ENCODE measurements at places on chromosomes 4 and X.

- no peak for DNase-seq
These were observed 13.4 kb upstream of the IBSP start for GRCh38 chr4:87785731-87786509.

DNA sequence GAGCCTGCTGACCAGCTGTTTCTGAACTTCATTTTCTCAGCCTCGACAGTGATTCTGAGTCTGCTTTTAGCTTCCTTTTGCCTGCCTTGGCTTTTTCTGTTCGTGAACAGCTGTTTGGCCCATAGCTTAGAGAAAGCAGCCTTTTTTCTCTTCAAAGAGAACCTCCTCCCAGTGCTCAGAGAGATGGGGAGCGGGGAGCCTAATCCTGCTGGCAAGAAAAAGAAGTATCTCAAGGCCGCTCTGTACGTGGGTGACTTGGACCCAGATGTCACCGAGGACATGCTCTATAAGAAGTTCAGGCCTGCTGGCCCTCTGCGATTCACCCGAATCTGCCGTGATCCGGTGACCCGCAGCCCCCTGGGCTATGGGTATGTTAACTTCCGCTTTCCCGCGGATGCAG lies 756 bp downstream of the PABPC5 start:
- no peak for DNase-seq

DNA sequence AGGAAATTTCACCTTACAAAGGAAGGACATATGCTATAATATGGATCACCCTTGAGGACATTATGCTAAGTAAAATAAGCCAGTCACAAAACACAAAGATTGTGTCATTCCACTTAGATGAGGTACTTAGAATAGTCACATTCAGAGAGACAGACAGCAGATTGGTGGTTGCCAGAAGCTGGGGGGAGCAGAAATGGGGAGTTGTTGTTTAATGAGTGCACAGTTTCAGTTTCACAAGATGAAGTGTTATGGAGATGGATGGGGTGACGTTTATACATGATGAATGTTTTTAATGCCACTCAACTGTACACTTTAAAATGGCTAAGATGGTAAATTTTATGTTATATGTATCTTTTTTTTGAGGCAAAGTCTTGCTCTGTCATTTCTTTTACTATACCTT lies 14.8 kb upstream of the SPON2 start:
- no peak for DNase-seq

GRCh38 chrX:73977542-73978169 lies 326.3 kb upstream of the ZCCHC13 start:
- no peak for DNase-seq

- DNase-seq: no peak
These were observed 161.0 kb downstream of the NSUN7 start for GRCh38 chr4:40910706-40911105.

- DNase-seq: no peak
These were observed 105.9 kb upstream of the SLC7A11 start for GRCh38 chr4:138348055-138348454.

GRCh38 chrX:47174376-47174775 lies 19.3 kb upstream of the UBA1 start:
- no peak for DNase-seq

DNA sequence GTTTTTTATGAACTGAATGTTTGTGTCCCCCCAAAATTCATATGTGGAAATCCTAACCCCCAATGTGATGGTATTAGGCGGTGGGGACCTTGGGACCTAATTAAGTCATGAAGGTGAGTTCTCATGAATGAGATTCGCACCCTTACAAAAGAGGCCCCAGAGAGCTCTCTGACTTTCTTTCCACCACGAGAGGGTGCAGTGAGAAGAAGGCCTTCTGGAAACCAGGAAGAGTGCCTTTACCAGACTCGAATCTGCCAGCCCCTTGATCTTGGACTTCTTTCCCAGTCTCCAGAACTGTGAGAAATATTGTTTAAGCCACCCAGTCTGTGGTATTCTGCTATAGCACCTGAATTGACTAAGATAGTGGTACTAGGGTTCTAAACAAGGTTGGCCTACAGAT lies 40.8 kb downstream of the STK26 start:
- no peak for DNase-seq

GRCh38 chr4:1869530-1870327 lies 1.5 kb upstream of the NSD2 start:
- no peak for DNase-seq

DNA sequence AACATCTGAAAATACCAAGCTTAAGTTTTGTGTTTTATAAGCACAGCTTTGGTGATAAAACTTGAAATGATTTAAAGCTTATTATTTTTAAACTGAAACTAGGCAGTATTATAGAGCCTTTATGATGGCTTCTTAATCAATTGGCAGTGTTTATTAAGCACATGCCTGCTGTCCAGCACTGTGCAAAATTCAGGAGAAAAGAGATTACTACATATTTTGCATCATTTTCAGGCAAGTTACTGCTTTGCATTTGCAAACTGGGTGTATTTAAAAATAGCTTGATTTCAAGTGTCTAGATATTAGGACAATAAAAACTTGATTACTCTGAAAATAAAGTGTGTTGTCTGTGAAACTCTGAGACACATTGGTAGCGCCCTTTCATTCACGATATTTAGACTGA lies 126.5 kb downstream of the PDLIM5 start:
- no peak for DNase-seq

GRCh38 chr4:139710073-139710472 lies 44.5 kb downstream of the MGST2 start:
- no peak for DNase-seq

GRCh38 chr4:188012426-188012945 lies 16.9 kb downstream of the ZFP42 start:
- no peak for DNase-seq

- no peak for DNase-seq
These were observed 37.9 kb upstream of the GYPA start for GRCh38 chr4:144178414-144178813.

DNA sequence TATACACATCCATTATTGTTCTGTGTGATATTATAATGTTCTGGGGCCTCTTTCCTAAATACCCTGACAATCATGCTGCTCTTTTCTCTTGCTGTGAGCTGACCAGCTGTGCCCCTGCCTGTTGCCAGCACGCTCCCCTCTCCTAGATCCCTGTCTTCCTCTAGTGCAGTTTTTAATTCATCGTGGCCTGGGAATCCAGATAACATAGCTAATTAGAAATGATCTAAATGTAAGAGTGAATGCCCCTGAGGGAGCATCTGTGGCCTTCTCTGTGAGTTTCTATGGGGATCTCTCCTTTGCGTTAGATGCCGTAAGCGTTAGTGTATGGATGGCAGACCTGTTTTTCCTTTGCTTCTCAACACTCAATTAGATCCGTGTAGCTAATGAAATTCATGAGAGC lies 434.3 kb downstream of the SPRY1 start:
- no peak for DNase-seq

GRCh38 chr4:150395872-150396271 lies 186.1 kb upstream of the MAB21L2 start:
- no peak for DNase-seq

DNA sequence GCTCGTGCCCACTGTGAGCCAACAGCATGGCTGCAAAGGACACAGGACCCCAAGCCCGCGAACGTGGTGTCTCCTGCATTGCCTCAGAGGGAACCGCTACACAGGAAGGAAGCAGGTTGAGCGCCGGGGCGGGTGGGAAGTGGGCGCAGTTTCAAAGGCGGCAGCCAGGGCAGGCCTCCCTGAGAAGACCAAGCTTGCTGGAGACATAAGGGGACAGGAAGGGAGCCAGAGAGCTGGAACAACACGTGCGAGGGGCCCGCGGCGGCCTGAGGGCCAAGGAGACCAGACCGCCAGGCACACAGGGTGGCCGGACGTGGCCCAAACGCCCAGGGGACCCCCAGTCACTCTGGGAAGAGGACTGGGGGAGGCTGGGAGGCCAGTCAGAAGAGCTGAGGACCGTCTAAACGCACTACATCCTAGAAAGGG lies 32.0 kb downstream of the CTBP1 start:
- DNase-seq: no peak

GRCh38 chrX:37752936-37753335 lies 26.9 kb upstream of the CYBB start:
- no peak for DNase-seq

DNA sequence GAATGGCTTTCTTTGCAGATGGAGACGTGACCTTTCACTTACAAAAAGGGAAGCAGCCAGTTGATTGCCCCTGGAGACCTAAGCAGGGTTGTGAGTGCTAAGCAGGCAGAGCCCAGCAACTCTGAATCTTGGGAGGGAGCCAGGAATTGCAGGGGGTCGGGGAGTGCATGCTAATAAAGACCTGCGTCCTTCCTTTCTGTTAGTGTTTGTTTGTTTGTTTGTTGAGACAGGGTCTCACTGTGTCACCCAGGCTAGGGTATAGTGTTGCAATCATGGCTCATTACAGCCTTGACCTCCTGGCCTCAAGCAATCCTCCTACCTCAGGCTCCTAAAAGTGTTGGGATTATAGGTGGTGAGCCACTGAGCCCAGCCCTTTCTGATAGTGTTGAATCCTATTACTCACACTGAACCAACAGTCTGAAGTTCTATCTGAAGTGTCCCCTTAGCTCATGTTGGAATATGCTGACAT lies 137.4 kb downstream of the CEP135 start:
- DNase-seq: no peak

- DNase-seq: peak; percentile 36
These were observed 17.3 kb upstream of the BBS12 start for GRCh38 chr4:122715221-122715620.

GRCh38 chr4:55980725-55981124 lies 32.0 kb downstream of the CEP135 start:
- no peak for DNase-seq

GRCh38 chr4:85736571-85736970 lies 261.6 kb downstream of the ARHGAP24 start:
- DNase-seq: no peak

DNA sequence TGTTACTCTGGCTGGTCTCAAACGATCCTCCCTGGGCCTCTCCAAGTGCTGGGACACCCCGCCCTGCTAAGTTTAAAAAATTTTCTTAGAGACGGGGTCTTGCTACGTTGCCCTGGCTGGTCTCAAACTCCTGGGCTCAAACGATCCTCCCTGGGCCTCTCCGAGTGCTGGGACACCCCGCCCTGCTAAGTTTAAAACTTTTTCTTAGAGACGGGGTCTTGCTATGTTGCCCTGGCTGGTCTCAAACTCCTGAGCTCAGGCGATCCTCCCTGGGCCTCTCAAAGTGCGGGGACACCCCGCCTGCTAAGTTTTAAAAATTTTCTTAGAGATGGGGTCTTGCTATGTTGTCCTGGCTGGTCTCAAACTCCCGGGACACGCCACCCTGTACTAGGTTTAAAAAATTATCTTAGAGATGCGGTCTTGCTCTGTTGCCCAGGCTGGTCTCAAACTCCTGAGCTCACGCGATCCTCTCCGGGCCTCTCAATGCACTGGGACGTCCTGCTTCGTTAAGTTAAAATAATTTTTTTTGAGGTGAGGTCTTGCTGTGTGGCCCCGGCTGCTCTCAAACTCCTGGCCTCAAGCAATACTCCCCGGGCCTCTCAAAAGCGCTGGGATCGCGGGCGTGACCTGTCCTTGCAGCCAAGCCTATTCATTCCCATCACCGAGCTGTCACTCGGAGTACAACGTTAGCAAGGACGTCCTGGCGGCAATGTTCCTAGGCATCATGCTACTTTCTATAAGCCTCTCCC lies 1.1 kb downstream of the SLC25A6 start:
- no peak for DNase-seq

DNA sequence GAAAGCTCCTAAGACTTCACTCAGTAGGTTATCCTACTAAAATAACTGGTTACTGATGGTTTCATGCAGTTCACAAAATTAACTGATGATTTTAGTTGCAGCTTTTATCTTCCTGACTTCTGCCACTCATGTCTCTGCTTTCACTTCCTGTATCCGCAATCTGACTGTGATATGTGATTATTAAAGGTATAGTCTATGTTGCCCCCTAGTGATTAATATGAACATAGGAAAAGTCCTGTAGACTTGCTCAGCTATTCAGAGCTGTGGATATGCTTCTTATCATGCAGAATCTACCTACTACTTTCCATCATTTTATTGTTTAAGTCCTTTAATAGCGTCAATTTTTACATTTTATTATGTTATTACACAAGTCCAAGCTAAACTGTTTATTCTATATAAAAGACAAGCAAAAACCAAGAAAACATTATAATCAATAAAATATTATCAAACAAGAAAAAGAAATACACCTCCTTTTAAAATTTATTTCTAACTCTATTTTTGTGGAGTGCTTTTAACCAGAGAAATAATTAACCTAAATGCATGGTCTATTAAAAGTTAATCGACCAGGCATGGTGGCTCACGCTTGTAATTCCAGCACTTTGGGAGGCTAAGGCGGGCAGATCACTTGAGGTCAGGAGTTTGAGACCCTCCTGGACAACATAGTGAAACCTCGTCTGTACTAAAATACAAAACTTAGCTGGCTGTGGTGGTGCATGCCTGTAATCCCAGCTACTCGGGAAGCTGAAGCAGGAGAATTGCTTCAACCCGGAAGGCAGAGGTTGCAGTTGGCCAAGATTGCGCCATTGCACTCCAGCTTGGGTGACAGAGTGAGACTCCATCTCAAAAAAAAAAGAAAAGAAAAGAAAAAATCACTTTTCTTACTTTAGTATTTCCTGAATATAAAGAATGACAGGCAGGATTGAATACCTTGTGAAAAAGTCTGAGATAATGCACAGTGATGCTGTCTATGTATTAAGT lies 40.4 kb upstream of the TLR2 start:
- DNase-seq: peak; percentile 54

GRCh38 chr4:115873048-115873447 lies 759.6 kb upstream of the NDST4 start:
- no peak for DNase-seq

DNA sequence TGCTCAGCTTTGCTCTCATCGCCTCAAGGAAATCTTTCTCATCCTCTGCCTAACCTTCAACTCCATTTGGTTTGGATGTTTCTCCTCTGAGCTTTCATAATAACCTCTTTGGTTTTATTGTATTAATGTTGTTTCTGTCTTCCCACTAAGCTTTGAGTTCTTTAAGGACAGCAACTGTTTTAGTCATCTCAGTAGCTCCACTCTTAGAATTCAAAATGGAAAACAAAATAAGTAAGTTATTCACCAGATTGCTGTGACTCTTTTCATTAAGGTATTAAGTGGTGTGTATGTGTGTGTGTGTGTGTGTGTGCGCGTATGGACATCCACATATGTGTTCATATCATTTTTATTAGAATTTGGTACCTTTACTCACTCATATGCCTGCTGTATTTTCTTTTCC lies 279.2 kb upstream of the BOD1L1 start:
- DNase-seq: no peak

- DNase-seq: no peak
These were observed 68.1 kb downstream of the DIAPH2 start for GRCh38 chrX:96752781-96753180.

DNA sequence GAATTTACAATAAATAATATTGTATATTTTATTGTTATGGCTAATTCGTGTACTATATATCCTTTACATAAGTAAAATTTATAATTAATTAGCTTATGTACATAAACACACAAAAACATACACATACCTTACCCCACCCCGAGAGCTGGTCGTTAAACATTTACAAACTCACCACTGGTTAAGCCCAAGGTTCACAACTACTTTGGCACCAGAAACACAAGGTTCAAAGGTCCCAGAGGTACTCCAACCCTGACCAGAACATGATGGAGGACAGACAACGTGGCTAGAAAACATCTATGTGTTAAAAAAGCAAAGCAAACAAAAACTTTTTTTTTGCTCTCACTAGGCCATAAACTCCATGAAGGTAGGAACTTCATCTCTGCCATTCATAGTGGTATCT lies 37.7 kb downstream of the SLC25A5 start:
- DNase-seq: no peak

- no peak for DNase-seq
These were observed 13.9 kb upstream of the CPLX1 start for GRCh38 chr4:839675-840443.

- peak; percentile 29 for DNase-seq
These were observed 2.4 kb downstream of the TFDP3 start for GRCh38 chrX:133215747-133216146.

- peak; percentile 79 for DNase-seq
These were observed 95.7 kb downstream of the CPZ start for GRCh38 chr4:8688041-8688907.
